ENCODE measurements at places on chromosomes 6 and 20. TPM values are rescaled to one million over a fixed set of nuclear protein-coding genes. Genes with fewer than 3 reads are reported as not detected.

The OLIG3 gene
- total RNA-seq: not detected

The NKX2-4 gene
- not detected for total RNA-seq

The PTCRA gene
- not detected for total RNA-seq

The COL9A1 gene
- not detected for total RNA-seq

Data from endothelial cell of coronary artery (primary cell).